Esophagus squamous epithelium (tissue), 5 donors: ENCODE measurements at places on chromosomes 6 and 20.

- H3K4me1 ChIP-seq: no peaks in the 10 kb centered on the region
- H3K27me3 ChIP-seq: no peaks in the 10 kb centered on the region
- no peak overlapping the region for H3K27ac ChIP-seq
- H3K36me3 ChIP-seq: no peaks in the 10 kb centered on the region
- no peak for DNase-seq
These were observed 92.4 kb upstream of the B3GAT2 start for GRCh38 chr6:71049198-71049770.

GRCh38 chr20:52800734-52801627 is 171.2 kb upstream of the TSHZ2 start:
- H3K36me3 ChIP-seq: no peaks in the 10 kb centered on the region
- no peaks in the 10 kb centered on the region for H3K4me1 ChIP-seq
- H3K4me3 ChIP-seq: no peak overlapping the region
- no peak overlapping the region for H3K27ac ChIP-seq
- H3K27me3 ChIP-seq: no peaks in the 10 kb centered on the region
- no peak for DNase-seq

- H3K36me3 ChIP-seq: no peaks in the 10 kb centered on the region
- no peaks in the 10 kb centered on the region for H3K4me1 ChIP-seq
- H3K4me3 ChIP-seq: no peak overlapping the region
These were observed 40.3 kb upstream of the OGFRL1 start for GRCh38 chr6:71248306-71248765.

DNA sequence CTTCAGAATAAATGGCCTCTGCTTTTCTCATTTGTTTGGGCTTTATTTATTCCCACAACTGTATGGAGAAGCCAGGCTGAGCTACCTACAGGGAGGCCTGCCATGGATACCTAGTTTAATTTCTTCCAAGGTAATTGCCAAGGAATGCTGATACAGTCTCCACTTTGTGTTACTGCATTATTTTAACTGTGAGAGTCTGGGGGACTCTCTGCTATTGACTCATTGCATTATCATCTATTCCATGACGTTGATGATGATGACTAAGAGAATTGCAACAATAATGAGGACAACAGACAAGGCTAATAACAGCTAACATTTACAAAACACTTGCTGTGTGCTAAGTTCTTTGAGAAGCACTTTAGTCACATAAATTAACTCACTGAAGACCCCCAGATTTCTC is 88.3 kb upstream of the COL21A1 start:
- H3K4me3 ChIP-seq: no peak overlapping the region
- no peaks in the 10 kb centered on the region for H3K4me1 ChIP-seq
- H3K27me3 ChIP-seq: no peaks in the 10 kb centered on the region
- no peak overlapping the region for H3K27ac ChIP-seq

DNA sequence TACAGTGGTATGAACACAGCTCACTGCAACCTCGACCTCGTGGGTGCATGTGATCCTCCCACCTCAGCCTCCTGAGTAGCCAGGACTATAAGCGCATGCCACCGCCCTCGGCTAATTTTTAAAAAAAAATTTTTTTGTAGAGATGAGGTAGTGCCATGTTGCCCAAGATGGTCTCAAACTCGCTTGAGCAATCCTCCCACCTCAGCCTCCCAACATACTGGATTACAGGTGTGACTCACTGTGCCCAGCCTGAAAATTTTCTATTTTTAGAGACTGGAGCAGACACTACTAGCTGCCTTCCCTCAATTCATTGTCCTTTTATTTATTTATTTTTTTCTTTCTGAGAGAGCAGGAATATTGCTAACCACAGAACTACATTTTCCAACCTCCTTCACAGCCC is 20.3 kb upstream of the GTF3C6 start:
- no peak overlapping the region for H3K4me3 ChIP-seq
- H3K27me3 ChIP-seq: no peaks in the 10 kb centered on the region
- no peaks in the 10 kb centered on the region for H3K36me3 ChIP-seq
- no peaks in the 10 kb centered on the region for H3K4me1 ChIP-seq
- H3K27ac ChIP-seq: no peak overlapping the region

DNA sequence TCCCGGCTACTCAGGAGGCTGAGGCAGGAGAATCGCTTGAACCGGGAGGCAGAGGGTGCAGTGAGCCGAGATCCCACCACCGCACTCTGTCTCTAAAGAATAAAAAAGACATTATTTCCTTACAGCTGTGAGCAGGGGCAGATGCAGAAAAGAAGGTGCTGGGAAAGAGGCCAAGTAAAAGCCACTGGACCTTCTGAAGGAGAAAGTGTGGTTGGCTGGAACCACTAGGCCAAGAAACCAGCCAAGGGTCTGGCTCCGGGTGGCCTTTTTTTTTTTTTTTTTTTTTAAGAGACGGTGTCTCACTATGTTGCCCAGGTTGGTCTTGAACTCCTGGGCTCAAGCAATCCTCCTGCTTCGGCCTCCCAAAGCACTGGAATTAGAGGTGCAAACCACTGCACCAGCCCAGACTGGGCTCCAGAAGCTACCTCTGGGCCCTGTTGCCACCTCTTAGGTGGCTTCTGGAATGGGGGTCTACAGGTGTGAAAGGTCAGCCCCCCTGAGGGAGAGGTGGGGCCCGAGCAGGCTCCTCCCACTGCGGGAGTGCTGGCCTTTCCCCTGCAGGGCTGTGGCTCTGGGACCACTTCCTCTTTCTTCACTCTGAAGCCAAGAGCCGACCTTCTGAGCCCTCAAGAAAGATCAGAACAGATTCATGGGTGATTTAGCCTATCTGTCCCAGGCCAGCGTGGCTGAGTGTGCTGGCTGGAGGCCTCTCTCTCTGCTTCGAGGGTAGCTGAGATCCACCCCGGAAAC is at the start of gene FGD2:
FGD2 (plus strand) TSS at position 595 of the 750 bp plus-strand sequence. CDS start 163 bp downstream, outside the sequence.
- H3K4me1 ChIP-seq: peaks cover 8% of the 10 kb centered on the region
- peak within 1 kb of the TSS; percentile 35 for H3K4me3 ChIP-seq
- H3K27ac ChIP-seq: peak within 1 kb of the TSS; percentile 61
- DNase-seq: no peak
- H3K36me3 ChIP-seq: no peaks in the 10 kb centered on the region

GRCh38 chr20:3165473-3166337 is 6.0 kb upstream of the FASTKD5 start:
- no peak overlapping the region for H3K4me3 ChIP-seq
- no peak overlapping the region for H3K27ac ChIP-seq
- H3K36me3 ChIP-seq: no peaks in the 10 kb centered on the region
- H3K27me3 ChIP-seq: no peaks in the 10 kb centered on the region
- H3K4me1 ChIP-seq: peaks cover 9% of the 10 kb centered on the region

DNA sequence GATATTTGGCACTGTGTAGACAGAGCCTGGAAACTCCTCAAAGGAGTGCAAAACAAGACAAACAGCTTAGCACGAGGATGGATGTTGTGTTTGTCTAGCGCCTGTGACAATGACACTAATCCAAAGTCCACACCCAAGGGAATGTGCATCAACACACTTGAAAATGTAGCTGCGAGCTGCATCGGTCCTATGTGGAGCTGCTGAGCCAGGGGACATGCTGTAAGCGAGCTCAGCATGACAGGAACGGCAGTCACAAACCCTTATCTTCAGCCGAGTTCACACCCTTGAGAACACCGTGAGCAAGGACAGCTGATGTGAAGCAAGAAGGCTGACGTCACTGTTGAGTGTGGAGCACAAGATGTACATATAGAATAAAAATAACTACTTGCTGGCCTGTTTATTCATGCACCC is 684.3 kb downstream of the QKI start:
- peaks cover 11% of the 10 kb centered on the region for H3K4me1 ChIP-seq
- H3K4me3 ChIP-seq: no peak overlapping the region
- DNase-seq: no peak

DNA sequence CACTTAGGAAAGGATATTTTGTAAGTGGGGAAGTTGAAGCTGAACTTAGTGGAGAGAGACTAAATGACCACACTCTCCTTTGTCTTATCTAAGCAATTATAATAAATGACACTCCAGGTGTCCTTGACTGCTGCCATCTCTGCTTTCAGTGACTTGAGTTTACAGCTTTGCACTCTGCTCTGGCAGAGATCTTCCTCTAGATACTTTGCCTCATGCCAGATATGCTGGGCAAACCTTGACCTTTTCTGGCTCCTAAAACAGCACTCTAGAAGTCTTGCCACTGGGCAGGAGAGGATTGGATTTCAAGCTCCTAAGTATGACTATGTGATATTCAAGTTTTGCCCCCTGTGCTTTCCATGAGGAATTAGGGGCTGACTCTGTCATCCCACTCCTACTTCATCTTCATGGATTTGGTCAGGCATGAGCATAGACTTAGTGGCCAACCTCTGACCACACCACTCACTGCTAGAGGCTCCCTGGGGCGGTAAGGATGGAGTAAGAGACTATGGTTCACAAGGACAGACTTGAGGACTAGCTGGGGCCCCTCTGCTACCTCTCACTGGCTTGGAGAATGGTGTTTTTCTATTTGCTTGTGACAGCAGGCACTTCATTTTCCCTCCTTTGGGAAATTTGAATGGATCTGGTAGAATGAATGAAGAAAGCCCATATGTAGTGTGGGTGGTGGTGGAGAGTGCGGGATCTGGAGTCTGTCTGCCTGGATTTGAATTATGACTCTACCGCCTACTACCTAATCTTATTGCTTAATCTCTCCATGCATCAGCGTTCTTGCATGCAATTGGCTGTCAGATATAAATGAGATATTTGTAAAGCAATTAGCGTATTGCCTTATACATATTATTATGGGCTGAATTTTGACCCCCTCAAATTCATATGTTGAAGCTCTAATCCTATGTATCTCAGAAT is 191.4 kb downstream of the REV3L start:
- H3K27me3 ChIP-seq: no peaks in the 10 kb centered on the region
- no peaks in the 10 kb centered on the region for H3K36me3 ChIP-seq
- no peaks in the 10 kb centered on the region for H3K4me1 ChIP-seq
- H3K4me3 ChIP-seq: no peak overlapping the region
- H3K27ac ChIP-seq: no peak overlapping the region
- no peak for DNase-seq

- H3K4me3 ChIP-seq: peak overlapping the region; percentile 84
- no peaks in the 10 kb centered on the region for H3K27me3 ChIP-seq
- H3K36me3 ChIP-seq: no peaks in the 10 kb centered on the region
- H3K27ac ChIP-seq: peak overlapping the region; percentile 99
- DNase-seq: peak; percentile 73
- H3K4me1 ChIP-seq: peaks cover 31% of the 10 kb centered on the region
These were observed 398 bp downstream of the STK35 start for GRCh38 chr20:2101865-2102584.

- H3K4me1 ChIP-seq: no peaks in the 10 kb centered on the region
- no peak overlapping the region for H3K27ac ChIP-seq
- H3K4me3 ChIP-seq: no peak overlapping the region
- no peaks in the 10 kb centered on the region for H3K36me3 ChIP-seq
These were observed 209.1 kb upstream of the JARID2 start for GRCh38 chr6:15036690-15037245.

- peak overlapping the region; percentile 0 for H3K27ac ChIP-seq
- DNase-seq: no peak
- no peaks in the 10 kb centered on the region for H3K36me3 ChIP-seq
- H3K27me3 ChIP-seq: no peaks in the 10 kb centered on the region
- peaks cover 26% of the 10 kb centered on the region for H3K4me1 ChIP-seq
These were observed 1.0 kb downstream of the SCML4 start for GRCh38 chr6:107823047-107823557.

GRCh38 chr6:78910591-78911171 is 43.3 kb downstream of the IRAK1BP1 start:
- no peak overlapping the region for H3K27ac ChIP-seq
- H3K4me3 ChIP-seq: peak overlapping the region; percentile 64
- no peaks in the 10 kb centered on the region for H3K36me3 ChIP-seq
- DNase-seq: no peak
- H3K4me1 ChIP-seq: peaks cover 8% of the 10 kb centered on the region

- peaks cover 4% of the 10 kb centered on the region for H3K36me3 ChIP-seq
- H3K4me1 ChIP-seq: peaks cover 14% of the 10 kb centered on the region
- H3K27me3 ChIP-seq: no peaks in the 10 kb centered on the region
- peak overlapping the region; percentile 91 for H3K27ac ChIP-seq
These were observed 12.7 kb downstream of the SYTL3 start for GRCh38 chr6:158662607-158662953.

DNA sequence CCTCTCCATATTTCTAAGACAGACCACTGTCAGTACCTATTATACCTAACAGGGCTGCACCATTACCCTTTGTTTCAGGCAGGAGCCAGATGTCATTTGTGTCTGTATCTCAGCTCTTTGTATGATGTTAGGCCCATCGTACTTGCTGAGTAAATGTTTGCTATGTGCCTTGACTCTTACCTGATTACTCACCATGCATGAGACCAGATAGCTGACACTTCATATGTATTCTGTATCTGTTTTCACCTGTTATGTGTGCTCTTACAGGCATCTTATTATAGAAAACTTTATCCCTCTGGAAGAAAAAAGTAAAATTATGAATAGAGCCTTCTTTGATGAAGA is 31.7 kb upstream of the ASXL1 start:
- no peak overlapping the region for H3K4me3 ChIP-seq
- H3K27ac ChIP-seq: peak overlapping the region; percentile 3
- DNase-seq: no peak
- H3K27me3 ChIP-seq: no peaks in the 10 kb centered on the region
- no peaks in the 10 kb centered on the region for H3K4me1 ChIP-seq

- H3K4me1 ChIP-seq: no peaks in the 10 kb centered on the region
- no peak overlapping the region for H3K4me3 ChIP-seq
- H3K36me3 ChIP-seq: no peaks in the 10 kb centered on the region
- DNase-seq: no peak
- H3K27me3 ChIP-seq: no peaks in the 10 kb centered on the region
- H3K27ac ChIP-seq: no peak overlapping the region
These were observed 33.5 kb downstream of the DACT2 start for GRCh38 chr6:168286116-168286515.

DNA sequence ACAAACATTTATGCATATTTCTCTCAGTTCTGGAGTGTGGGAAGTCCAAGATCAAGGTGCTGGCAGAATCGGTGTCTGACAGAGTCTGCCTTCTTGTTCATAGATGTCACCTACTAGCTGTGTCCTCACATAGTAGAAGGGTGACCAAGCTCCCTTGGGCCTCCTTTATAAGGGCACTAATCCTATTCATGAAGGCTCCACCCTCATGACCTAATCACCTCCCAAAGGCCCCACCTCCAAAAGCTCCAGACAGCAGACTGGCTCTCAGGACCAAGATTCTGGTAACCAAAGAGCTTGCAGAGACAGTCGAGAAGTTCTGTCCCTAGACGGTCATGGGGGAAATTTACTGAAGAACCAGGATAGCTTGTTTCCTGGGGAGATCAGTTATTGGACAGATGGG is 139.1 kb downstream of the COL9A1 start:
- no peaks in the 10 kb centered on the region for H3K4me1 ChIP-seq
- H3K36me3 ChIP-seq: no peaks in the 10 kb centered on the region
- H3K27ac ChIP-seq: no peak overlapping the region
- DNase-seq: no peak

- H3K4me3 ChIP-seq: no peak overlapping the region
- no peaks in the 10 kb centered on the region for H3K36me3 ChIP-seq
- no peak for DNase-seq
- no peak overlapping the region for H3K27ac ChIP-seq
- no peaks in the 10 kb centered on the region for H3K27me3 ChIP-seq
These were observed 30.3 kb downstream of the ZNF318 start for GRCh38 chr6:43339168-43339567.

- H3K4me3 ChIP-seq: no peak overlapping the region
- no peaks in the 10 kb centered on the region for H3K27me3 ChIP-seq
- H3K27ac ChIP-seq: no peak overlapping the region
These were observed 162.4 kb downstream of the FRK start for GRCh38 chr6:115898246-115898645.

GRCh38 chr6:149905911-149906371 is 8.0 kb upstream of the RAET1E start:
- H3K27ac ChIP-seq: no peak overlapping the region
- H3K36me3 ChIP-seq: no peaks in the 10 kb centered on the region
- peaks cover 6% of the 10 kb centered on the region for H3K4me1 ChIP-seq
- H3K4me3 ChIP-seq: no peak overlapping the region
- H3K27me3 ChIP-seq: no peaks in the 10 kb centered on the region

GRCh38 chr6:43782764-43783513 is 12.9 kb downstream of the VEGFA start:
- H3K36me3 ChIP-seq: peaks cover 89% of the 10 kb centered on the region
- H3K4me3 ChIP-seq: no peak overlapping the region
- H3K27ac ChIP-seq: no peak overlapping the region
- no peak for DNase-seq
